H7 (cell line): ENCODE measurements at places on chromosomes 2 and 18.

DNA sequence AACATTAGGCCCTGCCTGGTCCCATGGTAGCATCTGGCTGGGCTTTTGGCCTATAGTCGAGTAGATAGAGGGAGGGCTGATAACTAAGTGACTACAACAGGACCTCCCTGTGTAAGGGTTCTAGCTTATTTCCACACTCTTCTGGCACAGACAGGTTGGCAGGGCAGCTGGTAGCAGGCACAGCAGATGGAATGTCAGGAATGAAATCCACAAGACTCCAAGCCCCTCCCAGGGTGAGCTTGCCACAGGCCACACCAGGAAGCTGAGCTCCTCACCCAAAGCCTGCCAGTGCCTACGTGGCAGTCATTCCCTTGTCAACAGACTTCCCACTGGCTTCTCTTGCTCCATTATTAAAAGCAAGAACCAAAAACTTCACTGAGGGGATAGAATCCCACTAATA, 20.7 kb upstream of the C1QL2 start:
- DNase-seq: no peak

- no peak for DNase-seq
Observed at GRCh38 chr2:15074751-15075700, 442.5 kb downstream of the LRATD1 start.

GRCh38 chr2:239910404-239910803, 114.7 kb downstream of the NDUFA10 start:
- DNase-seq: no peak

DNA sequence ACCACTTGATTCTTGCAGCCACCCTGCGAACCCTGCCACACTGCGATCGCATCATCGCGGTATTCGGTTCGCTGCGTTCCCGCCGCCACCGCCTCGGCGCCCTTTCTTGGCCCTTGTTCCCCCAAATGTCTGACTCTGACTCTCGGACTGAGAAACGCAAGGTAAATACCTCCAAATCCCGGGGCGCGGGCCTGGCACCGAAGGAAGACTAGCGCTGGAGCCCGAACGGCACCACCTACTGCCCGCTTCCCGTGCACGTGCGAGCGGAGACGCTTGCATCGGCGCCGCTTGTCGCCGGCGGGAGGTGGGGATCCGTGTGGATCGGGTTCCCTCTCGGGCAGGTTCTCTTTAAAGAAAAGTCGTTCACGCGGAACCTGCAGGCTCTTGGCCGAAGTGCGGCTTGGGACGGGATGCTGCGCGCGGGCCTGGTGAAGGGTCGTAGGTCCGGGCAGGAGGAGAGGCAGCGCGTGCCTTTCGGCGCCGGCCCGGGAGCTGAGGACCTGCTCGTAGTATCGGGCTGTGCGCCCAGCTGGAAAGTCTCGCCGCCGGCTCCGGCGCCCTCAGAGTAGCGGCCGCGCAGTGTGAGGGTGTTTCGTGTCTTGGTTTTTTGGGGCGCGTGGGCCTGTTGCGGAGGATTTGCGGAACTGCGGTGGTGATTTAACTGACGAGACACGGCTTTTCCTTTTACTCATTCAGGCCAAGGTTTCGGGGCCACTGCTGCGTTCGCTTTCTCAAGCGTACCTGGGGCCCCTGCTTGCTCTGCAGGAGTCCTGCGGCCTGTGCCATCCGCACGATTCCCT, 514 bp downstream of the BCL2L11 start:
- peak; percentile 72 for DNase-seq

DNA sequence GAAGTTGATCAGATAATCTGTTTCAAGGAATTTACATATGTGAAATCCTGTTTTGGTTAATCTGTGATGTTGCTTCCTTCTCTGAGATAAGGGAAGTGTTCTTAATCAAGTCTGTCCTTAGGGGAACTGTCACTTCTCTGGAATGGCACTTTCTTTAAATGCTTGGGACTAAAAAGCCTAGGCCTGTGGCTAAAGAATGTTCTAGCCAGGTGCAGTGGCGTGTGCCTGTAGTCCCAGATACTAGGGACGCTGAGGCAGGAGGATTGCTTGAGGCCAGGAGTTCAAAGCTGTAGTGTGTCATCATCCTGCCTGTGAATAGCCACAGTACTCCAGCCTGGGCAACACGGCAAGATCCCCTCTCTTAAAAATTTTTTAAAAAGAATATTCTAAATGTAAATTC, 217.6 kb upstream of the SIX3 start:
- no peak for DNase-seq
